ENCODE measurements at places on chromosomes 6 and 20.

DNA sequence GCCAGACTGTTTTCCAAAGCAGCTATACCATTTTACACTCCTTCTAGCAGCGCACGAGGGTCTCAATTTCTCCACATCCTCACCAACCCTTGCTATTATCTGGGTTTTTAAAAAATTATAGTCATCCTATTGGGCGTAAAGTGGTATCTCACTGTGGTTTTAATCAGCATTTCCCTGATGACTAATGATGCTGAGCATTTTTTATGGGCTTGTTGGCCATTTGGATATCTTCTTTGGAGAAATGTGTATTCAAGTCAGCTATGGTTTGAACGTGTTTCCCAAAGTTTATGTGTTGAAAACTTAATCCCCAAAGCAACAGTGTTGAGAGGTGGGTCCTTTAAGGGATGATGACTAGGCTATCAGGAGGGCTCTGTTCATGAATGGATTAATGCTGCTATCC lies 6.7 kb downstream of the MCUR1 start:
- DNase-seq: no peak

DNA sequence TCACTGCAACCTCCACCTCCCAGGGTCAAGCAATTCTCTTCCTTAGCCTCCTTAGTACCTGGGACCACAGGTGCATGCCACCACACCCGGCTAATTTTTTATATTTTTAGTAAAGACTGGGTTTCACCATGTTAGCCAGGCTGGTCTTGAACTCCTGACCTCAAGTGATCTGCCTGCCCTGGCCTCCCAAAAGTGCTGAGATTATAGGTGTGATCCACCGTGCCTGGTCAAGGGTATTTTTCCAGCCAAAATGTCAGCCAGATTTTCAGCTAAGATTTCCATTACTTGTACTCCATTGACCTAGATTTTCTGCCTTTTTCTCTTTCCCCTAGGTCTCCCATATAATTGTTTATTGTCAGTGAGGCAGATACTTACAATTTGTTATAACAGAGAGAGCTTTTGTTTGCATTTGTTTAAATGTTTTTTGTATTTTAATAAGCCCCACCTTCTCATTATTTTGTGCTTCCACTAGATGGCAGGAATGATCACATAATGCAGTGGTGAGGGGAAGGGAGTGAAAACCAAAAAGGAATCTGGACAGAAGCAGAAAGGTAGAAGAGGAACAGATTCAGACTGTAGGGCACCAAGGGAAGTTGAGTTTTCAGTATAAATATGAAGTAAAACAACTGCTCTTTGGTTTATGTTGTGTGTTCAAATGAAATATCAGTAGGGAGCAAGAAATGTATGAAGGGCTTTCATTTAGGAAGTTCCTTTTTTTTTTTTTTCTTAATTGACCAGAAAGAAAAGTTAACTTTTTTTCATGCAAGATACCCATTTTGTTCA lies 29.7 kb downstream of the RPF2 start:
- no peak for DNase-seq

DNA sequence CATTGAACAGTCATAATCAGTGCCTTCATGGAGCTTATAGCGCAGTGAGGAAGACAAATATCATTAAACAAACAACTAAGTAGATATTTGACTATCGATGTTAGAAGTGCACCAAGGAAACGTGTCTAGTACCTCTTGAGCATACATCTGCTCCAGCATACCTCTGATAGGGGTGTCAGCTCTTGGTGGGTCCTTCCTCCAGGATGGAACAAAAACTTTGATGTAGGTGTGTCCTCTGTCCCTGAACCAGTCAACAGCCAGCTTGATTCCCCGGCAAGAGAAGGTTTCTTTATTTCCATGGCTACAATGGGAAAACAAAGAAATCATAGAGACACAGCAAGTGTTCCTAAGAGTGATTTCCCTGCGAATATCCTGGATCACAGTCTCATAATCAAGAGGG lies 23.1 kb downstream of the ZC3H12D start:
- no peak for DNase-seq

GRCh38 chr6:8277769-8278168 lies 157.6 kb downstream of the SLC35B3 start:
- DNase-seq: no peak

DNA sequence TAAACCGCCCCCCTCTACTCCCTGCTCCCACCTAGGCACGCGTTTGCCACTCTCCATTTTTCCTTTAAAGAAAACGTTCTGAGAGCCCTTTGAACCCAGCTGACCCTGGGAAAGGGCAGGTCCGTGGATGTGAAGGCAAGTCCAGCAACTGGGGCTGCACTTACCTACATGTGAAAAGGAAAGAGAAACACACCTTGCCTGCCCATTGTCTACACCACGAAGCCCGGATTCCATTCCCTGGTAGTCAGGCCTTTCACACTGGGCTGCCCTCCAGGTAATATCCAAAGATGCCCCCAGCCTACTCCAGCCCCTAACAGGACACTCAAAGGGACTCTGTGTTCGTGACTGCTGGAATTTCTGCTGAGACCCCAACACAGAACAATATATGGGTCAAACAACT lies 94.4 kb downstream of the CD83 start:
- DNase-seq: no peak

DNA sequence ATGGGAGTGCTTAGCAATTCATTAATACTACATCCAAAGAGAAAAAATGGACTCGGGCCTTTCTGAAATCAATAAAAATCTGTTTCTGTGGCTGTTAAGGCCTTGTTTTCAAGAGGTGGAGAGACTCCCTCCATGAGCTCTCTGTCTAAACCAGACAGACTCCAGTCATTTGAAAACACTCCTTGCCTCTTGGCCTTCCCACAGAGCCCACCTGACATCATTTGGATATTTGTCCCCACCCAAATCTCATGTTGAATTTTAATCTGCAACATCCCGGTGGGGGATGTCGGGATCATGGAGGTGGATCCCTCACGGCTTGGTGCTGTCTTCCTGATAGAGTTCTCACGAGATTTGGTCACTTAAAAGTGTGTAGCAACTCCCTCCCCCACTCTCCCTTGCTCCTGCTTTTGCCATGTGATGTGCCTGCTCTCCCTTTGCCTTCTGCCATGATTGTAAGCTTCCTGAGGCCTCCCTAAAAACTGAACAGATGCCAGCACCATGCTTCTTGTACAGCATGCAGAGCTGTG lies 226.3 kb downstream of the TBXT start:
- no peak for DNase-seq

All from NCI-H1092 (cell line).